ENCODE measurements at places on chromosomes 6 and 20.

GRCh38 chr6:28008053-28008452 is 51.0 kb downstream of the OR2B6 start:
- DNase-seq: no peak

GRCh38 chr6:1624058-1624850 is 14.5 kb downstream of the FOXC1 start:
- DNase-seq: no peak

- DNase-seq: no peak
These were observed 357.0 kb downstream of the LAMA2 start for GRCh38 chr6:129239825-129240491.

- DNase-seq: peak; percentile 48
These were observed 14.6 kb upstream of the BLCAP start for GRCh38 chr20:37542281-37542680.

- DNase-seq: peak; percentile 54
These were observed 57.2 kb upstream of the IRAK1BP1 start for GRCh38 chr6:78810146-78810545.

GRCh38 chr20:48722002-48722731 is 105.6 kb downstream of the PREX1 start:
- DNase-seq: peak; percentile 36

Measured in fibroblast of skin of back (primary cell).